ENCODE measurements at places on chromosomes 11 and 22. TPM values are rescaled to one million over a fixed set of nuclear protein-coding genes. Genes with fewer than 3 reads are reported as not detected.

DCHS1 gene
- total RNA-seq: 0.36 TPM

CPT1A gene
- 25.9 TPM for total RNA-seq

OR51M1 gene
- total RNA-seq: not detected

CHST1 gene
- total RNA-seq: 0.36 TPM

OR4C3 gene
- not detected for total RNA-seq
